COLO829 (cell line): ENCODE measurements at places on chromosomes 5 and 9.

DNA sequence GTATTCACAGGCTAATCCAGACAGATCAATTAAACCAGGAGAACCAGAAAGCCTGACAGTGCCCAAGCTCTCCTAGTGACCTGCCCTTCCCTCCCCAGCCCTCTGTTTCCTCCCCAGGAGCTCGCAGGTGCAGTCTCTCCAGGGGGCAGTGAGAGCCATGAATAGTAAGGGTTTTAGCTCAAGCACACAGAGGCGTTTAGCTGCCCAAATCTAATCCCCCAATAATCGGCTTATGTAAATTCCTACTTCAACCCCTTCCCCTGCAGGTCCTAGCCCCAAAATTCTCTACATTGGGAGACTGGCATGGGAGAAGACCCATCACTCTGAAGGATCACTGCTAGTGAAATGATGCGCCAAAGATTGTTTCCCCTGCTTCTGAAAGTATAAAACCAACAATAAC lies 10.5 kb upstream of the TAL2 start:
- no peak for DNase-seq

GRCh38 chr9:72937545-72937944 lies 15.3 kb downstream of the ALDH1A1 start:
- peak; percentile 58 for DNase-seq

- DNase-seq, result no peak
Observed at GRCh38 chr9:26426551-26427131, 466.0 kb downstream of the CAAP1 start.

DNA sequence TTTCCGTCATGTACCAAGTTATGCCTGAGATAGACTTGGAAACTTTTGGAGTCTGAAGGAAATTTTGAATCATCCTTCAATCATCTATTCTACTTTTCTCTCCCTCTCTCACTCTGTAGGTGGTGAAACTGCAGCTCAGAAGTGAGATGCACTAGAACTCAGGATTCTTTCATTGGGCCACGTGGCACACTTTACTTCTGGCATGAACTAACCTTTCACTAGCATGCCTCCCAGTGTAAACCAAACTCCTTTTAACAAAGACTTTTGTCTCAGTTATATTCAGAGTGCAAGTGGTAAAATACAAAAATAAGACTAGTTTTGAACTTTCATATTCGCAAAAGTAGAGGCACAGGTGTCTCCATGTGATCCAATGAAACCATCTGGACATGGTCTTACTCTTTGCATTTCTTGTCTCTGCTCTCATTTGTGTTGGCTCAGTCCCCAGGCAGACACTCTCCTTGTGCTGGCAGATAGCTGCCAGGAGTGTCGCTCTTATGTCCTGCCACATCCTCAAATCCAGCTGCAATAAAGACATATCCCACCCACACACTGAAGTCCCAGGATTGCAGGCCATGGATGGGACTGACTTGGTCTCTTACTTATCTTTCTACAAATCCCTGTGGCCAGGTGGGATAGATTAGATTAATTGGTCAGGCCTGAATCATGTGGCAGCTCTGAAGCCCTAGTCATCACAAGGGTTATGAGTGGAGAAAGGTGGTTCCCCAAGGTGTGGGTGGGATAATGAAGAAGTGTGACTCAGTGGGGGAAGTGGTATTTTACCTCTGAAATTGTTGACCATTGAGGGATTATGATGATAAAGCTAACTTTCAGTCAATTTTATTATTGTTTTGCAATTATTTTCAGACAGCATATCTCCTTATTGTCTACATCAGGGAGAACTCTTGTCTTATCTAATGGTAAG lies 267.5 kb downstream of the GABRB2 start:
- DNase-seq, result no peak

- DNase-seq, result no peak
Observed at GRCh38 chr5:139575751-139576150, 14.6 kb downstream of the UBE2D2 start.

DNA sequence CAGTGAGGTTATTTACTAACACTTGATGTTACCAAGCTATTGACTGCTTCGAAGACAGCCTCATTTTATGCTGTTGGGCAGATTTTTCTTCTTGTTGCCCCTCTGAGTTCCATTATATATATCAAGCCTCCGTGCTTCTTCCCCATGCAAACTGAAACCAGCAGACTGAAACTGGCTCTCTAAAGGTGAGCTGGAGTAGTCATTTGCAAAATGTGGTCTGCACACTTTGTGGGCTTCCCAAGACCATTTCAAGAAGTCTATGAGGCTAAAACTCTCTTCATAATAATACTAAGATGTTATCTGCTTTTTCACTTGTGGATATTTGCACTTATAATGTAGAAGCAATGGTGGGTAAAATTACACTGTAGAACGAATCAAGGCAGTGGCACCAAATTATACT lies 13.9 kb downstream of the SLC36A1 start:
- no peak for DNase-seq

- no peak for DNase-seq
Observed at GRCh38 chr5:177440990-177441780, 5.4 kb upstream of the PRR7 start.

GRCh38 chr5:8327016-8327415 lies 458.1 kb downstream of the MTRR start:
- DNase-seq, result no peak

DNA sequence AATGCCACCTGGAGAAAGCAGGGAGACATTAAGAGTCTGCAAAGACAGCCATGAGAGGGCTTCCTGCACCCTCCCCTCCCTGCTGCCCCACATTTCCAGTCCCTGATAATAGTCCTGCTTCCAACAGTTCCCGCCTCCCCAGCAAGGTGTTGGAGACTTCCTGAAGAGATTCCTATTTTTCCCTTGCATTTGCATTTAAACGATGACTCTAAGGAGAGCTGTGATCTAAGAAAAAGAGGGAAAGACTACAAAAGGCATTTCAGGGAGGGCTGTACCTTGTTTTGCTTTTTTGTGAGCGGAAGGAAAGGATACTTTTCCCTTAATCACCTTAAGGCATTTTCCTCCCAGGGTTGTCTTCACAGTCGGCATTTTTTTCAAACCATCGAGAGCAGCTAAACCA lies 62.1 kb downstream of the GAS1 start:
- no peak for DNase-seq

- no peak for DNase-seq
Observed at GRCh38 chr5:18752317-18752716, 1118.1 kb downstream of the TAF11L14 start.

GRCh38 chr9:134373953-134374300 lies 47.7 kb downstream of the RXRA start:
- no peak for DNase-seq

DNA sequence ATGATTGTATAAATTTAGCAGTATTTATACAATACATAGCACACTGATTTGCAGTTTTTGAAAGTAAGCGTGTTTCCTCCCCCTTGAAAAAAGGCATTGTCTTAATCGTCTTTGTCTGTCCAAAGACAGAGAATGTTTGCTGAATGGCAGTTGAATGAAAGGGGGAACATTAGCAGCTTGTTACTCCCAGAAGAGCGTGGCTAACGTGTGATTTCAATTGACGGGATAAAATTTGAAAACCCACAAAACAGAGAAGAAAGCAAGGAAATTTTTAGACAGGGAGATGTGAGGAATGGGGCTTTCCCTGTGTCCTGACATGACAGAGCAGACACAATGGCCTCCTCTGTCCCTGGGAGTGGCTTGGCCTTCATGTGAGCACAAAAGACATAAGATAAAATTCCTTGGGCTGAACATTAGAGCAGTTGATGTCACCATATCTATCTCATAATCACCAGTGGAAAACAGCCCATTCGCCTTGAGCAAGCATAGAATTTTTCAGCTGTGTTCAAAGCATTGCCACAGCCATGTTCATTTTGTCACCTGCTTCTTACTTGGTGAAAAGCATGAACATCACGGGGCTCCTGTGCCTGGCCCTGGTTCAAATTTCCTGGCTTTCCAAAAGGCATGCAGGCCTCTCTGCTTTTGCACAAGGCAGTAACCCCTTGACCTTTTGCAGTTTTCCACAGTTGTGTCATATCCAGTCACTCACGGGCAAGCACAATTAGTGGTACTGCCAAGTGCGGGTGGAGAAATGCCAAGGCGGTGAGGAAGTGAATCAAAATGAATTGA lies 126.9 kb downstream of the TLE1 start:
- DNase-seq, result peak; percentile 71

GRCh38 chr5:132500244-132500930 lies 9.8 kb upstream of the IRF1 start:
- DNase-seq, result no peak

DNA sequence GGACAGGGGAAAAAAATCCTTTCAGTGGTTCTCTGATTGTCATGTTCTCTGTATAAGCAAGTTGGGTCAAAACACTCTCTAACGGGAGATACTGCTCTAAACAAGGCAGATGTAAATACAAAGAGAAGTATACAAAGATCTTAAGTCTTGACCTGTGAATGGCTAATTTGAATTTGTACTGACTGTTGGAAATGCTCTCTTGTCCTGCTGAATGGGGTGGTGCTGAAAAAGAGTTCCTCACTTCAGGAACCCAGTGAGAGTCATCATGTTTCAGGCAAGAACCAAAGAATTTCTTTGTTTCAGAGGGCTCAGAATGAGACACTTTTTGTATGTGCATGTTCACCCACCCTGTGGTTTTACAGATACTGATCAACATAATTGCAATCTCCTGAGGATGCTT lies 461.0 kb downstream of the NR2F1-AS1 start:
- no peak for DNase-seq

- no peak for DNase-seq
Observed at GRCh38 chr9:136572003-136572827, 26.4 kb upstream of the NOTCH1 start.

DNA sequence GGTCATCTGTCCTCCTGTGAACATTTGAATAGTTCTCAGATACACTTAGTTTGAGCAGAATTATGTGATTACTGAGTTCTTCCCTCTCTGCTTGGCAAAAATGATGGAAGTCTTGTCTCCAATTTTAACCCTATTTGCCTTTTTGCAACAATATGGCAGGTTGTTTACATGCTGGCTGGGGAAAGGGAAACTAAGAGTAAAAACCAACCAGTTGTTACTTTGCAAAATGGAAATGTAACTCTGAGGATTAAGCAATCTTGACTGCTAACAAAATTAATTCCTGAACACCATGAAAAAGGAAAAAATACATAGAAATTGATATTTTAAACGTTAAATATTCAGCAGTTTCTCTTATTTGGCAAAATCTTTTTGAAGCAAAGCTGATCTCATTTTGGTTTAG lies 11.1 kb downstream of the SIT1 start:
- no peak for DNase-seq

GRCh38 chr9:18710065-18710464 lies 236.1 kb downstream of the ADAMTSL1 start:
- no peak for DNase-seq

DNA sequence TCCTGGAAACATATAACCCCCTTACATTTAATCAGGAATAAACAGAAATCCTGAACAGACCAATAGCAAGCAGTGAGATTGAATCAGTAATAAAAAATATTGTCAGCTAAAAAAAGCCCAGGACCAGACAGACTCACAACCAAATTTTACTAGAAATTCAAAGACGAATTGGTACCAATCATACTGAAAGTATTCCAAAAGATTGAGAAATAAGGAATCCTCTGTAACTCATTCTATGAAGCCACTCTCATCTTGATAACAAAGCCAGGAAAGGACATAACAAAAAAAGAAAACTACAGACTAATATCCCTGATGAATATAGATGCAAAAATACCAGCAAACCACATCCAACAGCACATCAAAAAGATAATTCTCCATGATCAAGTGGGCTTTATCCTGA lies 714.0 kb downstream of the SEMA5A start:
- DNase-seq, result no peak

- no peak for DNase-seq
Observed at GRCh38 chr5:57036761-57037160, 84.8 kb upstream of the MIER3 start.

GRCh38 chr5:174446988-174447387 lies 277.4 kb upstream of the MSX2 start:
- no peak for DNase-seq

GRCh38 chr9:1604942-1605560 lies 410.1 kb upstream of the SMARCA2 start:
- DNase-seq, result peak; percentile 5

GRCh38 chr5:136258463-136258862 lies 65.5 kb upstream of the SMIM32 start:
- no peak for DNase-seq

DNA sequence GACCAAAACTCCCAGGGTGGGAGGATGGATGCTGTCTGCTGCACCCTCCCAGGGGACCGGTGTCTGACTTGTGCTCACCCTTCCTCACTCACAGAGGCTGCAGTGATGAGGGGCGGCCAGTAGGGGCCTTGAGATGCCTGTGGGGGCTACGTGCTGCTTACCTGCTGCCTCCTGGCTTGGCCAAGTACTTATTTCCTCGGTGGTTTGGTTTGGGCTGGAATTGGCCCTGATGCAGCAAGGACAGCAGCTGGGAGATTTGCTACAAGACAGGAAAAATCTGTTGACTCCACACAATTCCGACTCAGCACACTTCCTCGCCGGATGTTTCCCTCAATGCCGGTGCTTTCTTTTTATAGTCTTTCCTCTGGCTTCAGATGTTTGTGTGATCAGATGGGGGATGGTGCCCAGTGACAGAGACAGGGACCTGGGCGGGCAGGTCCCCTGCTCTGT lies 6.6 kb downstream of the PCDH12 start:
- DNase-seq, result no peak

DNA sequence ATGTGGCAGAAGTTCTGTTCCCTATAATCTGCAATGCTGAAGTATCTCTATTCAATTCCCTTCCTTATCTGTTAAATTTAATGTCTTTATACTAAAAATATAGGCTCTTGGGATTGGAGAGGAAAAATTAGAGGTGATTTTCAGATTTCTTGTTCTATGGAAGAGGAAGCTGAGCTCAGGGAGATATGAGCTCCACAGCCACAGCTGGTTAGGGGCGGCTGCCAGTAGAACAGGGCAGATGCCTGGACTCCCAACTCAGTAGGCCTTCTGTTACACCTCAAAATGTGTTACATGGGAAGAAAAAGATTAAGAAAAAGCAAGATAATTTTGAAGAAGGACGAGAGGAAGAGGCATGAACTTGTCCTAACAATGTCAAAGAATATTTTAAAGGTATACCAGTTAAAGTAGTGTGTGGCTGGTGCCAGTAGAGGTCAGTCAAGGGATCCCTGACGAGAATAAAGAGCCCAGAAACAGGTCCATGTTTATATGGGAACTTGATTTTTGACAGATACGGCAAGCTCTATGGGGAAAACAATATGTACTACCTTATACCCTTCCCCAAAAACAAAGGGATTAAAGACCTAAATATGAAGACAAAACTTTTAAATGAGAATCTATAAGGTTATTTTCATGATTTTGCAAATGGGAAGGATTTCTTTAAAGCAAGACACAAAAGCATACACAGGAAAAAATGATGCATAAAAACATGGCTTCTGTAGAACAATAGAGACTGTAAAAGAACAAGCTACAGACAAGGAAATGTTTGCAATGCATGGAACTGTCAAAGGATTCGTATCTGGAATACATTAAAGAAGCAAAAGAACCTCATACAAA lies 28.7 kb downstream of the DNAJC21 start:
- peak; percentile 21 for DNase-seq

DNA sequence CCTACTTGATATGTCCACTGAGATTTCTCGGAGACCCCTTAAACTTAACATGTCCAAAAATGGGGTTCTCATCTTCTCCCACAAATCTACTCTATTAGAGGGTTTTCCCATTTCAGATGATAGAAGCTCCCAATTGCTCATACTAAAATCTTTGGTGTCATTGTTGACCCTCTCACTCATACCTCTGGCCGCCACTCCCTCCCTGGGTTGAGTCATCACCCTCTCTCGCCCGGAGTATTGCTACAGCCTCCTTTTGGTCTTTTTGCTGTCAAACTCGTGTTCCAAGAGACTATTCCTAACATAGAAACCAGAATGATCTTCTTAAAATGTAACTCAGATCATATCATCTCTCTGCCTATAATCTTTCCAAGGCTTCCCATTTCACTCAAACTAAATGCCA lies 91.0 kb upstream of the GNAQ start:
- DNase-seq, result no peak

- peak; percentile 21 for DNase-seq
Observed at GRCh38 chr5:126544087-126544740, 50.8 kb downstream of the ALDH7A1 start.
